Muscle of leg (tissue), 16 donors: ENCODE measurements at places on chromosomes 5 and 9. TPM values are rescaled to one million over a fixed set of nuclear protein-coding genes. Genes with fewer than 3 reads are reported as not detected.

C9 gene
- 0.36 TPM for polyA plus RNA-seq

SPINK7 gene
- polyA plus RNA-seq: not detected

CARD6 gene
- polyA plus RNA-seq: 1.7 TPM

NR6A1 gene
- polyA plus RNA-seq: 0.51 TPM

FOXD4L5 gene
- 1.6 TPM for polyA plus RNA-seq

PITX1 gene
- 4.4 TPM for polyA plus RNA-seq

SV2C gene
- polyA plus RNA-seq: 0.07 TPM

COL5A1 gene
- polyA plus RNA-seq: 564 TPM

FOXD4L3 gene
- 0.34 TPM for polyA plus RNA-seq

DNA sequence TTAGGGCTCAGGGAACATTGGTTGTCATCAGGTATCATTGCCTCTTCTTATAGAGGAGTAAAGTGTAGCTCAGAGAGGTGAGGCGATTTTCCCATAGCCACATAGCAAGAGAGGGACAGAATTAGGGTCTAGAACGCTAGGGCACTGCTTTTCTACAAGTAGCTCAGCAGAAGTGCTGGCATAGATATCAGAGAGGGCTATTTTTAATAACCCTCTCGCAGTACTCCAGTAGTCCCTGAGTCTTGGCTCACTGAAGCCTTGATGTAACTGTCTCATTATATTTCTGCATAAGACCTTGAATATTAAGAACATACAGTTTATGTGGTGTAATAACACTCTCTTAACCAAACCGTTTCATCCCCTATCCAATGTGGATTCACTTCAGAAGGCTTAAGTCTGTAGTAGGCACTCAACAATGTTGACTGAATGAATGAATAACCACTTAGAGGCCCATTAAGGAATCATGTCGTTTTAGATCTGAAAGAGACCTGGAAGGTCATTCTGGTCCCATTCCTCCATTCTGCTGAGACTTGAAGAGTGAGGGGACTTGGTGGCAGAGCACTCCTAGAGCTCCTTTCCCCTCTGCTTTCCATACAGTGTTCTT, 4.7 kb upstream of the FRMPD1 start:
- DNase-seq: no peak

DNA sequence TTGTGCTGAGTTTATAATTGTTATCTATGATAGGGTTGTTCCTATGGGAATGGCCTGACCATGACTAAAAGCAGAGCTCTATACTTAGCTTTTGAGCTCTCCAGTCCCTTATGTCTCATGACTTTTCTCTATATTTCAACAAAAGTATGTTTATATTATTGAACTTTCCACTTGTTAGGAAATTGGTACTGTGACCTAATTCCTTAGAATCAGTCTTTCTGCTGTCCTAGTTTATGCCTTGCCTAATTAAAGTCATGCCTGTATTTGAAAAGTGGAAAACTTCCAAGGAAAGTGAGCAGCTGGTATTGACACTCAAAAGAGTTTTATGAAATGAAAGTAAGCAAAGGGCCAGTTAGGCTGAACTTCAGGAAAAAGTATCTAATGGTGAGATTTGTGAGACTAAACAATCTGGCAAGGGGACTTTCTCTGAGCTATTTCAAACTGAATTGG, 68.6 kb downstream of the XRCC4 start:
- peak; percentile 85 for DNase-seq

DNA sequence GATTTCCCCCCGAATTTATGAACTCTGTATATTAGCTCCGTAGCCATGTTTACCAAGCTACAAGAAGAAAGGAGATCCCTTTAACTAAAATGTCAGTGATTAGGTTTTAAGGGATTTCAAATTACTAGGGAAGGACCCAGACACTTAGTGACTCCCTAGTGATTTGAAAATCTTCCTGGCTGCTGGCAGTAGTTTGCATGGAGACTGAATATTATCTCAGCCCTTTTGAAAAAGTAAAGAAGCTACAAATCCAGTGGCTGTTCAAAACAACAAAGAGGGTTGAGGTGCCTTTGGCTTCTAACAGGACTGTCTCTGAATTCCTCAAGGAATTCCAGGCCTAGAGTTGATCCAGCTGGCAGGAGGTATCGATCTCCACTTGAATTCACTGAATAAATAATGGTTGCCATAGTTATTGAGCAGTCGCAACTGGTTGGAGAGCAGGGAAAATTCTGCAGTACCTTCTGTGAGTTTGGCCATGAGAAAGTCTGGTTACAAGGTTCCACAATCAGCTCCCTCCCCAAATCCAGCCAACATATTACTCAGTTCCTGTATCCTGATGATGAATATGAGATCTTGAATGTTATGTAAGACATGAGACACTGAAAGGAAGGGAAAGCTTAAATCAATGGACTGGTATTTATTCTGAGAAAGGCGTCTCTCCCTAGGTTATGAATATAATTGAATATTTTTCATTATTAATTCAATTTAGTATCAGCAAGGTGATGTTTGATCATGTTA, 37.7 kb downstream of the NR4A3 start:
- DNase-seq: peak; percentile 73

DNA sequence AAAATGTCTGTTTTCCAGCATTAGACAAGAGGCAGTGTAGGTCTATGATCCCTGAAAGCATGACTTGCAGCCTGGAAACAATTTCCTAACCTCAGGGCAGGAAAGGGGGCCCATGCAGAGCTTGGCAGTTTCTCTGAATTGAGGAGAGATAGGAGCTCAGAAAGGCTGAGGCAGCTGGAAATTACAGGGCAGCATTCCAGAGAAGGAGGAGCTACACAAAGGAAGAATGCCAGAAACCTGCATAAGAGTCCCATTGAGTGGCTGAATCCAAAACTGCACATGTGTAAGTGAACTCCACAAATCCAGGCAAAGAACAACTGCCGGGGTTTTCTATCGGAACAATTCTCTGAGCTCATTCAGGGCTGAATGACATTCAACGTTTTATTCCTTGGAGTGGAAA, 346.8 kb downstream of the PIK3R1 start:
- peak; percentile 96 for DNase-seq

DNA sequence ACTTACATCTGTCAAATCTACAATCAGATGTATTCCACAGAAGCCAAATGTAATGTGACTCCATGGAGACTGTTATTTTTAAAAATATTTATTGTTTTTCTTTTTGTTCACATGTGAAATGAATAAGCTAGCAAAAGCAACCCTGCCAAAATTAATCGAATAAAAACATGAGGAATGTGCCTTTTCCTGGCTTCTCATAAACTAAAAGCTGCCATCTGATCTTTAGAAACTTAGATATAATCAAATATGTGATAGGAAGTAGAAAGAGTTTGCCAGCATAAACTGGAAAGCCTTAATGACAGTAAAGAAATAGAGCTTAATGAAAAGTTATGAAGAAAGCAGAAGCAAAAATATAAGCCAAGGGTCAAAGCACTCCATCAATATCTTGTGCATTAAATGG, 1724.7 kb upstream of the WWC1 start:
- peak; percentile 5 for DNase-seq
